ENCODE measurements at places on chromosomes 16 and 17.

DNA sequence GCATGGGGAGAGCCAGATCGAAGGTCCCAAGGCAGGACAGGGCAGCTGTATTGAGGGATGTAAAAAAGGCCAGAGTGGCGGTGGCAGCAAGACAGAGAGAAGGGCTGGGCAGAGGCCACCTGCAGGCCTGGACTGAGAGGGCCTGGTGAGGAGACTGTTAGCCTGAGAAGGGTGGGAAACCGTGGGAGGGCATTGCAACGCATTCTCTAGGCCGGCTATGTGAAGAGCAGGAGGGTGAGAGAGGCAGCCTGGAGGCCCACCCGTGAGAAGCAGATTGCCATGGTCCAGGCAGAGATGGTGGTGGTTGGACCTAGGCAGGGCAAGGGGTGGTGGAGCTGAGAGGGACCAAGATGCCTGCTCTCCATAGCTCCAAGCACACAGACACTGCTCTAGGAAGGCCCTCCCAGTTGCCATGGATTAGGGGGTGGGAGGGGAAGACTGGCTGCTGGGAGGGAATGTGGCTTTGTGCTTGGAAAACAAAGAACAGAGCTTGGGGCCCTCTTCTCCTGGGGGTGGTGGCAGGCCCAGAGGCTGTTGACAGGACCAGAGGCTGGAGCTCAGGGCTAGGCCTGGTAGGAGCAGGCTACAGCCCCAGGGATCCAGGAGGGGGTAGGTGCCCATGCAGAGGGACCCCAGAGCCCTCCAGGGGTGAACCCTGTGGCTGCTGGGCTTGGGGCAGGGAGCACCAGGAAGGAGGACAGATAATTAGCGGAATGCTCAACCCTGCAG lies 12.4 kb upstream of the TCAP start:
- DNase-seq, result no peak

- DNase-seq, result no peak
Measured at GRCh38 chr17:34321964-34322363, 2.7 kb downstream of the CCL8 start.

DNA sequence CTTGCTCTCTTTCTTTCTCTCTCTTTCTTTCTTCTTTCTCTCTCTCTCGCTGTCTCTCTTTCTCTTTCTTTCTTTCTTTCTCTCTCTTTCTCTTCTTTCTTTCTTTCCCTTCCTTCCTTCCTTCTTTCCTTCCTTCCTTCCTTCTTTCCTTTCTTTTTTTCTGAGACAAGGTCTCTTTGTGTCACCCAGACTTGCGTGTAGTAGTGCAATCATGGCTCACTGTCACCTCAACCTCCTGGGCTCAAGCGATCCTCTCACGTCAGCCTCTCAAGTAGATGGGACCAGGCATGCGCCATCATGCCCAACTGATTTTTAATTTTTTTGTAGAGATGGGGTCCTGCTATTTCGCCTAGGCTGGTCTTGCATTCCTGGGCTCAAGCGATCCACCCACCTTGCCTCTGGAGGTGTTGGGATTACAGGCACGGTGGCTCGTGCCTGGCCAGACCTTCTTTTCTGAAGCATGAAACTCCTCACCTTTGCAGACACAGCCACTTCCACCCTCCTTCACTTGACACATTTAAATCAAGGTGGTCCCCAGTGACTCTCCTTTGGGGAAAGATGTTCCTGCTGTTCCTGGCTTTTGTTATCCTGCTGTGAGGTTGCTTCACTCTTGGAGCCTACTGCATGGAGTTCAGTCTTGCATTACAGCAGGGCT lies 26.8 kb upstream of the NKD1 start:
- no peak for DNase-seq

GRCh38 chr16:81642107-81642436 lies 137.0 kb upstream of the PLCG2 start:
- DNase-seq, result no peak

DNA sequence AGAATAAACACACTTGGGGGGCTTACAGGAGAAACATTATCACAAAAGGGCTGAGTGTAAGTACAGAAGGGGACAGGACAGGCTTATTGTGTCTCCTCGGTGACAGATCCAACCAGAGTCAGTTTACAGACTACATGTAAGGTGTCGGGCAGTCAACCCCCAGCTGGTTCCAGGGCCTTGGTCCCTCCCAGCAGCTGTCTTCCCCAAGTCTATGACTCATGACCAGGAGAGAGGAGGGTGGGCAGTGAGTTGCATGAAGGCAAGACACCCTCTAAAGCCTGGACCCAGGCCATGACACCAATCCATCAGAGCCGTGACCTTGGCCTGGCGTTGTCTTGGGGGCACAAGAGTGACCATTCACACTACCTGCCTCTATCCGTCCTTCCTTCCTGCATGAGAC lies 276.2 kb upstream of the CCL2 start:
- DNase-seq, result no peak

DNA sequence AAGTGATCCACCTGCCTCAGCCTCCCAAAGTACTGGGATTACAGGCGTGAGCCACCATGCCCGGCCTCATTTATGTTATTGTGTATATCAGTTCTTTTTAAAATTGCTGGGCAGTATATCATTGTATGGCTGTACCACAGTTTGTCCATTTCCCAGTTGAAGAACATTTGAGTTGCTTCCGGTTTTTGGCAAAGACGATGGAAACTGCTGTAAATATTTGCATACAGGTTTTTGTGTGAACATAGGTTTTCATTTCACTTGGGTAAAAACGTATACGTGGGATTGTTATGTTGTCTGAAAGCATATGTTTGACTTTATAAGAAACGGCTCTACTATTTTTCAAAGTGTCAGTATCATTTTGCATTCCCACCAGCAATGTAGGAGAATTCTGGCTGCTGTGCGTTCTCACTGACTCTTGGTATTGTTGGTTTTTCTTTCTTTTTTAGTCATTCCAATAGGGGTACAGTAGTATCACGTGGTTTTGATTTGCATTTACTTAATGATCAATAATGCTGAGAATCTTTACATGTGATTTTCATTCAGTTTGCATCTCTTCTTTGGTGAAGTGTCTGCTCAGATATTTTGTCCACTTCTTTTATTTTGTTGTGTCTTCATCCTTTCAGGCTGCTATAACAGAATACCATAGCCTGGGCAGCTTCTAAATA lies 63.2 kb upstream of the GOT2 start:
- no peak for DNase-seq

DNA sequence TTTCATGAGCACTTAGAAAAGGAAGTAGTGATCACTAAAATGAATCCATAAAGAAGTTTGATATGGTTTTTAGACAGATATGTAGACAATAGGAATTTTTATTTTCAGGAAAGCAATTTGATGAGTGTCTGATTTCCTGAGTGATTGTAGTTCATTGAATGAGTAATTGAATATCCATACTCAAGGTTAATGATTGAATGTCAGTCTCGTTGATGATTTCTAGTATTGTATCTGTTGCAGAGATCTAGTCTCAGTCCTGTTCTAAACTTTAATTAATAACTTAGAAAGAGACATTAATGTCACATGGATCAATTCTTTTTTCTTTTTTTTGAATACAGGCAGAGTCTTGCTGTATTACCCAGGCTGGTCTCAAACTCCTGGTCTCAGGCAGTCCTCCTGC lies 78.3 kb downstream of the NLK start:
- no peak for DNase-seq
